Trophoblast cell (in vitro differentiated cells and primary cell): ENCODE measurements at places on chromosomes 4 and X.

GRCh38 chr4:150012851-150013360 lies 65.3 kb upstream of the DCLK2 start:
- no peak for DNase-seq

- DNase-seq = peak; percentile 23
Measured at GRCh38 chr4:150078579-150079080, 385 bp downstream of the DCLK2 start.

GRCh38 chr4:168631241-168632162 lies 134.7 kb downstream of the PALLD start:
- DNase-seq = peak; percentile 79

- peak; percentile 64 for DNase-seq
Measured at GRCh38 chr4:165085946-165086345, 26.7 kb downstream of the TMEM192 start.

GRCh38 chr4:173243917-173244658 lies 75.5 kb downstream of the GALNT7 start:
- no peak for DNase-seq

- peak; percentile 38 for DNase-seq
Measured at GRCh38 chrX:17788439-17788838, 51.1 kb downstream of the SCML1 start.

GRCh38 chr4:18406264-18406663 lies 384.7 kb upstream of the LCORL start:
- no peak for DNase-seq

- DNase-seq = peak; percentile 39
Measured at GRCh38 chr4:137267024-137267423, 265.3 kb downstream of the PCDH18 start.

- DNase-seq = no peak
Measured at GRCh38 chrX:24347881-24348280, 12.6 kb upstream of the SUPT20HL1 start.

DNA sequence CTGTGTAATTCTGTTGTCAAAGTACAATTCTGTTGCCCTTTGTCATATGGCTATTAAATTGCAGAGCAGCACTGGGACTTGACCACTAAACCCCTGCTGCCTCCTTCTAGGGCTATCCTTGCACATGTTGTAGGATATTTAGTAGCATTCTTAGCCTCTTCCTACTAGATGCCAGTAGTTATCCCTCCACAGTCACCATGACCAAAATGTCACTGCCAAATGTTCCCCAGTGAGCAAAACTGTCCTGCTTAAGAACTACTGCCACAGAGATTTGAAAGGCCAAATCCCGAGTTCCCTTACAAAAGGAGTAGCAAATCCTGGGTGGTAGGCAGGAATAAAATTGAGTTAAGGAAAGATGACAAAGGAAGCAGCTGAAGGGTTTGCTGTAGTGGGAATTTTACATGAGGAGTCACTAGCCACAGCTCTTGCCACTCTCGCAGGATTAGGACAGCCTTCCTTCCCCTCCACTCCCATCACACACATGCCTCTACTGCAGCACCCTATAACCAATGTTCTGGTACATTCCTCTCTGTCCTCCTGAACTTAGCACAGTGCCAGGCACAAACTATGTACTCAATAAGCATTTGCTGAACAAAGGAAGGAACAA lies 8.4 kb downstream of the APBB2 start:
- no peak for DNase-seq
